GM04504 (cell line): ENCODE measurements at places on chromosomes 1 and 21.

DNA sequence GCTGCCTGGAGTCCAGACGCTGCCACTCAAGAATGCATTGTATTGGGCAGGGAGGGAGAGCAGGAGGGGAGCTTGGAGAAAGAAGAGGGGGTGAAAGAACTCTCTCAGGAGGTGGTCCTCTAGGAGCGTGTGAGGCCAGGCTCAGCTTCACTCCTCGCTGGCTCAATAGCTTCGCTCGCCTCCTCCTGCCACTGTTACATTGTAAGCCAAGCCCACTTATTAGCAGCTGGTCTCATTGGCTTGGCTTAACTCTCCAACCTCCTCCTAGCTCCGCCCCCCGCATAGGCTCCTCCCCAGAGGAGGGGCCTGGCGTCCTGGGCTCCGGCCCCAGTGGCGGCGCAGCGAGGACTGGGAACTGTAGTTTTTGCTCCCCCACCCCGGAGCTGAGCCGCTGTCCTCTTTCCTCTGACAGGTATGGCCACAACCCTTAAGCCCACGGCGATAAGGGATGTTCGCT, at the start of gene KCNN3:
KCNN3 (minus strand) TSS at position 167 of the 457 bp plus-strand sequence. CDS start 317 bp downstream, outside the sequence.
- DNase-seq = peak; percentile 40

DNA sequence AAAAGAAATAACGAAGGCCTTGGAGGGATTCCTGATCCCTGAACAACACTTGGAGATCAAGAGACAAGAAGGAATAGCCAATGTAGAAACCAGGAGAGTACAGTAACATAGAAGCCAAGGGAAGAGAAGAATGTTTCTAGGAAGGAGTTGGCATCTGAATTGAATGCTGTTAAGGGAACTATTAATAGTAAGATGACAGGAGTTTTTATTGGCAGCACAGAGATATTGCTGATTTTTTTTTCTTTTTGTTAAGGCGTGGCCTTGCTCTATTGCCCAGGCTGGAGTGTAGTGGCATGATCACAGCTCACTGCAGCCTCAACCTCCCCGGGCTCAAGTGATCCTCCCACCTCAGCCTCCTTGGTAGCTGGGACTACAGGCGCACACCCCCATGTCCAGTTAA, 9.6 kb upstream of the SFT2D2 start:
- no peak for DNase-seq

DNA sequence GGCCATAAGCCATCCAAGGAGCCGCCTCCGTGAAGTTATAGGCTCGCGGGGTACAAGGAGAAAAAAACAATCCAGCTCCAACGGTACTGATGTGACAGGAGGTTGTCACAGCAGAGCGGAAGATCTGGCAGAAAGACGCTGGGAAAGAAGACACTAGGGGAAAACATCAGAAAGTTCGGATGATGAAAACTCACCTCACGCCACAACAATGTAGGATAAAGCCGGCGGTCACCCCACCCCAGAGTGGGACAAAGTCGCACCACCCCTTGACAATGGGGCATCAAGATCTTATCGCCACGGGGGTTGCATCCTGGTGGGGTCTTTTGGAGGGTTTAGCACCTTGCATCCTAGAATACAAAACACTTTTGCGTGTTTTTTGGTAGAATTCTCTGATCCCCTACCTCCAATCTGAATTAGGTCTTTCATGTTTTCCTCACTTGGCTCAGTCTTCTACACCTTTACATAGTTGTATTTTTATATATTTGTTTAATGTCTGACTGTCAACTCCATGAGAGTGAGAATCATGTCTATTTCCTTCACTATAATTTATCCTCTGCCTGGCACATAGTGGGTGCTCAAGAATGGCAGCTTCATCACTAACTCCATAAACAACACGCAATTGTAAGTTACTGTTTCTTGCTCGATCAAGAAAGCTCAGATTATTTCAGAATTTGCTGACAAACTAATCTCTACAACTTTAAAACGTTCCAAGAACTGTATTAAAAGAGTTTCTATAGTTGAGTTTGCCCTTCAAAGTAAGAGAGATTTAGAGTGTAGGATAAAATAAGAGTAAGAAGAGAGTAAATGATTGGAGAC, 611 bp upstream of the ZSWIM5 start:
- no peak for DNase-seq

- DNase-seq = no peak
Observed at GRCh38 chr1:95407131-95407885, 173.3 kb downstream of the RWDD3 start.

DNA sequence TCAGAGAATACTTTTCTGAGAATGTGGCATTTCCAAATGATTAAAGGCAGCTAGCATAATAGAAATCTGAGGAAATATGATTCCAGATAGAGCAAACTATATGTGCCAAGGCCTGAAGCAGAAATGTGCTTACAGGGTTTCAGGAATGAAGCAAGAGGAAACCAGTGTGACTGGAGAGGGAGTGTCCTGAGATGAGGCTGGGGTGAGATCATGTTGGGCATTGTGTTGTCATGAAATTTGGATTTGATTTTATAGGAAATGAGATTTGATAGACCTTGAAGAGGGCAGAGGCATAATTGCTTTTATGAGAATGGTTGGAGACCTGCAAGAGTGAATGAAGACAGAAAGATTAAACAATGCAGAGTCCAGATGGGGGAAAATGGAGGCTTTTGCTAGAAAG, 338.1 kb upstream of the SNX7 start:
- peak; percentile 61 for DNase-seq

GRCh38 chr1:7409278-7409677, 361.8 kb upstream of the VAMP3 start:
- no peak for DNase-seq

GRCh38 chr21:22871692-22872091, 1873.5 kb downstream of the NCAM2 start:
- no peak for DNase-seq

- DNase-seq = no peak
Observed at GRCh38 chr1:205579711-205580110, 52.1 kb downstream of the ELK4 start.

DNA sequence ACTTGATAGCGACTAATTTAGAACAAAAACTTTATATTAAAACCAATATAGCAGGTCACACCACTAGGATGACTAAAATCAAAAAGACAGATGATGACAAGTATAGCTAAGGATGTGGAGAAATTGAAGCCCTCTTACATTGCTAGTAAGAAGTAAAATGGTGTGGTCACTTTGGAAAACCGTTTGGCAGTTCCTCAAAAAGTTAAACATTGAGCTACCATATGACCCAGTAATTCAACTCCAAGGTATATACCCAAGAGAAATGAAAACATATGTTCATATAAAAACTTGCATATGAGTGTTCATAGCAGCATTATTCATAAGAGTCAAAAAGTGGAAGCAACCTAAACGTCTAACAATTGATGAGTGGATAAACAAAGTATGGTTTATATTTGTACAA, 13.0 kb upstream of the SERINC2 start:
- DNase-seq = no peak

DNA sequence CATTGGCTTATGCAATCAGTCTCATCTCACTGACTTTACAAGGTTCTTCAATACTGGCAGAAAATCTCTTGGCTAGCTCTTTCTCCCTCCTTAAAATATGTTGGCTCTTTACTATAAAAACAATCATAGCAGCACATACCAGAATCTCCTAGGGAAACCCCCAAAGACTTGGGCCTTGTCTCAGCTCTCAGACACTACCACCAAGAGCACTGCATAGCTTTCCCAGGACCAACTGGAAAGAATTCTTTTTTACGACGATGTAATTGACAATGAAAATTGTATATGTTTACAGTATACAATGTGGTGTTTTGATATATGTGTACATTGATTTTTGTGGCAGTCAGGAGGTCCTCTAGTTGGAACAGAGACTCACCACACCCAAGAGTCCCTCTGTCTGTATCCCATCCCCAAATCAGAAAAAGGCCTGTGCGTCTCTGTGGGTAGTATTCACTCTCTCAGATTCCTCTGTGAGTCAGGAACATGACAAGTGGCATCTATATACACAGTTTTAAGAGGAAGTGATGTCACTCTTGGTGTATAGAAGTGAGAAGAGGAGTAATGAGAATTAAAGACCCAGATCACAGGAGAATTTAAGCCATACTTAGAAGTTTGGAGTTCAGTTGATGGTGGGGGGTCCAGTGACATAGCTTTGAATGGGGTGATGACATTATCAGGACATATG, 21.1 kb downstream of the SMAP2 start:
- DNase-seq = no peak

GRCh38 chr1:30929135-30929889, 20.8 kb upstream of the SDC3 start:
- no peak for DNase-seq

GRCh38 chr1:85445906-85446305, 19.1 kb downstream of the DDAH1 start:
- no peak for DNase-seq

DNA sequence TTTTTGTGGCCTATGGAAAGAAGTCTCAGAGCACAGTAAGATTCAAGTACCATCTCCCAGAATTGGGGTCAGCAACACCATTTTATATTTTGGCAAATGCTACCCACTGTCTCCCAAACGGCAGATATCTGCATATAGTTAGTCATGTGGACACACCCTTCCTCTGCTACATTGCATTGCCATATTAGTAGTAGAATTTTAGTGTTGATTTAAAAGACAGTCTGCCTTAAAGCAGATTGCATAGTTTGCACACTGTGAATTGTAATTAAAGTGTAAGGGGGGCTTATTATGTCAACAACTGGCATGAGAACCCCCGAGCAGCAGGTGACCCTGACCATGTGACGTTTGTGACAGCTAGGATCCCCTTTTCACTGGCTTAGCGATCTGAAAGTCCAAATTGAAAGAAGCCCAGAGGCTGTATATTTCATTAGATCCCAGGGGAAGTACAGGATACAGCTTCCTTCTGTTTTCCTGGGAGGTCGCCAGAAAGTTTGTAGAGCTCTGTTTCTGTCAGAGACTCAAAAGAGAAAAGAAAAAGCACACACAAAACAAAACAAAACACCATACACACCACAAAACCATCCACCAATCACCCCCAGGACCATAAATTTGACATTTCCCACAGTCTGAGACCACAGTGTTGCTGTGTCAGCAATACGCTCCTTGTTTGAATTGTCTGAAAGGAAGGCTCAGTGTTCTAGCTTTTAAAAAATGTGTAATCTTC, 172.4 kb downstream of the NFIA start:
- DNase-seq = peak; percentile 16

DNA sequence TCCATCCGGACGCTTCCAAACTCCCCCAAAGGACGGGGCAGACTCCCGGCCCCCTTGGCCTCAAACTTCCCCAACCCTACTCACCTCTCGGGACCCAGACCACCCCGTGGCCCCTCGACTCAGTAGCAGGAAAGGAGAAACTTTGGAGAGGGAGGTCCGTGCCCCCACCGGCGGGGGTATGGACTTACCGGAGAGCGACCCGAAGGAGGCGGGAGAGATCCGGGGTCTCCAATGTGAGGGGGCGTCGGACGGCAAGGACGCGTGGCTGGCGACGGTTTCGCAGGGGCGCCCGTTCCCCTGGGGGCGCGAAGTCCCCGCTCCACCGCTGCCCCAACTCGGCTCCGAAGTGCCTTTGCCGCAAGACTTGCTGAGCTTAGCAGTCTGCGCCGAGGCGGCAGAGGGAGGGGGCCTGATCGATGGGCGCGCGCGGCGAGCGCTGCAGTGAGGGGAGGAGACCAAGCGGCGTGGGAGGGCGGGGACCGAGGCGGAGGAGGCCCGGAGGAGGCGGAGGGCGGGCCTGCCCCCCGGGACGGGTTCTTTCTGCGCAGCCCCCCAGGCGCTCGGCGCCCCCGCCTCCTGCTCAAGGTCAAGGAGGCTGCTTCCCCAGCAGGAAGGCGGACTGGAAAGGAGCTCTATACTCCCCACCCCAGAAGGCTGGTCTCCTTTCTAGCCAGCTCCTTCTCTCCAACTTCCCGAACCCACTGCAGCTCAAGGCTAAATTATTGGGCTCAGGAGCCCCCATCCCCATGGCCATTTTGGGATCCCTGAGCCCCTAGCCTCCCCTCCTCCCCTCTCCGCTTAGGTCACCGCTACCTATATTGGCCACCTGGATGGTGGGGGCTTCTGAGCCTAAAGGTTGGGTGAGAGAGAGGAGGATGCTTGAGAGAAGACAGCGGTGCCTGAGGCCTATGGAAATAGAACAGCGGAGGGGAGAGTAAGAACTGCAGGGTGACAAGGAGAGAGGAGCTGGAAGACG, at the start of gene SYT2:
SYT2 (minus strand) TSS at position 385 of the 976 bp plus-strand sequence. CDS start 104,682 bp downstream, outside the sequence.
- DNase-seq = no peak

DNA sequence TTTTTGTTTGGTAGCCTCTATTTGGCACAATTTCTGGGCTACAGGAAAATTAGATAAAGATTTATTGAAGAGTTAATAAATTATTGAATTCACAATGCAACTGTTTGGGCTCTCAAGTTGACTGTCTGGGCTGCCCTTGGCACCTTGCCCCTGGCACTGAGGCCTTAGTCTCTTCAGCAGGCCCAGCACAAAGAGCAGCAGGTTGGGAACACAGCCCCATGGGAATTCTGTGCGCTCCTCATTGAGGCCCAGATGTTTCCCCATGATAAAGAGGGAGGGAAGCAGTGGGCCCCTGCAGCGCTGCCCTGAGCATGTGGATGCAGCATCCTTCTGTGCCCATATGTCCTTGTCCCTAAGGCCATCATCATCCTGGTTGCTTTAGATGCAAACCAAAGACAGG, 2.9 kb downstream of the CRNN start:
- DNase-seq = no peak

GRCh38 chr1:167107456-167107855, 13.6 kb downstream of the STYXL2 start:
- DNase-seq = no peak

DNA sequence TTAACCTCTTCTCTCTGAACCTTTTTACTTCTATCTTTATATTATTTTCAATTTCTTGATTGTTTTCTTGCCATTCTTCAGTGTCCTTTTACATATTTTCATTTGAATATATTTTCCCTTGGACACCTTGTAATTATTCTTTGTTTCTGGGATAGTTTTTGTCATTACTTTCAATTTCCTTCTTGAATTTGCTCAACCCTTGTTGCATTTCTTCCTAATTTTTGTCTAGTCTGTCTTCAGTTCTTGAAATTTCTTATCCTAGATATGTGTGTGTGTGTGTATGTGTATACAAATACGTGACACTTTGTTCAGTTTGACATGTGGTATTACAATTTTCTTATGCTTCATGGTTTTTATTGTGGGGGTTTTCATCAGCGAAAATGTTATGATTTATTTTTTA, 1.9 kb upstream of the GALNT2 start:
- no peak for DNase-seq

DNA sequence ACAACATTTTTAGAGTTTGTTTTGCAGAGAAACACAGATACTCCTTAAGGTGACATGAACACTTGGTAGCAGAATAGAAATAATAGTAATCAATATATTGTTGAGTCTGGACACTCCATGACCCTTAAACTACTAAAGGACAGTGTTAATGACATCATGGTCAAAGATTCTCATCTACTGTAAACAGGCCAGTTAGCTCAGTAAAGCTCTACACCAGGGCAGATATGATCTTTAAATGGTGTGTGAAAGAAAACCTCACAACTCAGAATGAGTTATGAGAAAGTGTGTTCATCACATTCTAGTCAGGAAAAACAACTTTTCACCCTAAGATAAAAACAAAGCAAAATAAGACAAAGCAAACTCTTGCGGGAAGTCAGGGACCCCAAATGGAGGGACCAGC, 58.1 kb upstream of the ADAMTS5 start:
- no peak for DNase-seq
